Ureter (tissue), 1 donor: ENCODE measurements at places on chromosomes 1 and 21.

DNA sequence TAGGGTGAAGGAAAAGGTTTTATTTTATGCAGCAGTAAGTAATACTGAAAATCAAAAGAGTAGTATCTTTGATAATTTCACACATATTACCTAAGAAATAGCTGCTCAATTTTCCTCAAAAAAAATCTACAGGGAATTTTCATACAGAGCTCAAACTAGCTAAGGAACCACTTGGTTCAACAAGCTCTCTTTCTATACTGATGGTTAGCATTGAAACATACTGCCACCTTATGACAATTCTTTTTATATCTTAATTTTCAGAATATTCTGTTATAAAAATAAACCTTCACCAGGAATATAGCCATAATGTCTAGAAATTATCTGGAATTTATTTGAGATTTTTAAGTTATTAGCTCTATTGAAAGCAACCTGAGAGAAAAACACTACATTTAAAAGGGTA is 142.1 kb downstream of the DPYD start:
- no peak for DNase-seq

DNA sequence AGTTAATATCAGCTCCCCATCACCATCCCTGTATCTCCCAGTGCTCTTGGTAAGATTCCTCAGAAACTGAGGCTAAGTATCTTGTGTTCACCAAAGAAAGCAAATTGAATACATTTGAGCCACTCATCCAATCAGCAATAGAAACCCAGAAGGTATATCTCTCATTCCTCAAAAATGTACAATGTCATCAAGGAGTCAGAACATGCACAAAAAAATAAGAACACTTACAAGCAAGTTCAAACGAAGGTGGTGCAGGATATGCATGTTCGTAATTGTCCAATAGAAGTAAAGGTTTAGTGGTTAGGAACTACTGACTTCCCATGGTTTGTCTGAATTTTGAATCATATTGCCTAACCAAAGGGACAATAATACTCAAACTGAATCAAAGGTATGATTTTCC is 24.3 kb downstream of the RXRG start:
- DNase-seq: no peak

DNA sequence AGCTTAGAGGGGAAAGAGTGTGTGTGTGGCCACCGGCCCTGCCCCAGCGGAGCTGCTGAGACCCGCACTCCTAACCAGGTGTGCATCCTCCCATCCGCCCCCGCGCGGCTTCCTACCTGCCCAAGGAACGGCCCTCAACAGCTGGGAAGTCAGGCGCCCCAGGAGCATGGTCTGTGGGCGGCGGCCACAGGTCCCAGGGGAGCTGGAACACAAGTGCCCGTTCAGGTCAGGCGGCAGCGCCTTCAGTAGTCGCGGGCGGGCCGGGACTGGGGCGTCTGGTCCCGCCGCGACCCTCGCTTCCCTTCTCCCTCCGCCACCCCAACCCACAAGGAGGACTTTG is 448 bp downstream of the AURKAIP1 start:
- no peak for DNase-seq

DNA sequence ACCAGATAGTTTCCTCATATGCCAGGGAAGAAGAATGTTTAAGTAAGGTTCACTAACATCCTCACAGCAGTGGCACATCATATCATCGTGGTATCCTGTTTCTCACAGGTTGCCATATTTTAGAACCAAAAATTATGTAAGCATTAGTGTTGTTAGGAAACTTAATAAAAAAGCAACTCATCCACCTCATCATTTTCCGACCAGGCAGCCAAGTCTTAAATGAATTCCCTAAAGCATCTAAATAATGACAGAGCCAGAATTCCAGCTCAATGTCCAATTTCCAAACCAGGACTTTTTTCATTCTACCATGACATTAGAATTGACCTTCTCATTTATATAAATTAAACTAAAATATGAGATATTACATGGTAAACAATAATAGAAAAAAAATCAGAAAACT is 272.7 kb downstream of the NTNG1 start:
- DNase-seq: no peak

- DNase-seq: no peak
These were observed 11.4 kb upstream of the RGS16 start for GRCh38 chr1:182615468-182616129.

DNA sequence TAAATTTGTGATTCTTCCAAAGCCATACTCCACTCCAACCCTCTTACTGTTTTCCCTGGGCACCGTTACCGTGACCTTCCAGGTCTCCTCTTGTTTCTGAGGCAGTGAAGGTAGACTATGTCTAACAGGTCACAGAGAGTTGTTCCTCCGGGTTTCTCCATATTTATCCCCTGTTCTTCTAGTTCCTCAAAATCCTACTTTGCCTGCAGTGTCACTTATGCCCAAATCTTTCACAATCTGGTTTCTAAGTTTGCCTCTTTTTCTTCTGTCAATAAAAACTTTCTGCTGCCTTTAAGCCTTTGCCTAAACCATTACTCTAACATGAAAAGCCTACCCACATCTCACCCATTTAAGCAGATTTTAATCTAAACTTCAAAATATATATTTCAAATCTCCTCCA is 87.7 kb downstream of the C4BPA start:
- DNase-seq: no peak

DNA sequence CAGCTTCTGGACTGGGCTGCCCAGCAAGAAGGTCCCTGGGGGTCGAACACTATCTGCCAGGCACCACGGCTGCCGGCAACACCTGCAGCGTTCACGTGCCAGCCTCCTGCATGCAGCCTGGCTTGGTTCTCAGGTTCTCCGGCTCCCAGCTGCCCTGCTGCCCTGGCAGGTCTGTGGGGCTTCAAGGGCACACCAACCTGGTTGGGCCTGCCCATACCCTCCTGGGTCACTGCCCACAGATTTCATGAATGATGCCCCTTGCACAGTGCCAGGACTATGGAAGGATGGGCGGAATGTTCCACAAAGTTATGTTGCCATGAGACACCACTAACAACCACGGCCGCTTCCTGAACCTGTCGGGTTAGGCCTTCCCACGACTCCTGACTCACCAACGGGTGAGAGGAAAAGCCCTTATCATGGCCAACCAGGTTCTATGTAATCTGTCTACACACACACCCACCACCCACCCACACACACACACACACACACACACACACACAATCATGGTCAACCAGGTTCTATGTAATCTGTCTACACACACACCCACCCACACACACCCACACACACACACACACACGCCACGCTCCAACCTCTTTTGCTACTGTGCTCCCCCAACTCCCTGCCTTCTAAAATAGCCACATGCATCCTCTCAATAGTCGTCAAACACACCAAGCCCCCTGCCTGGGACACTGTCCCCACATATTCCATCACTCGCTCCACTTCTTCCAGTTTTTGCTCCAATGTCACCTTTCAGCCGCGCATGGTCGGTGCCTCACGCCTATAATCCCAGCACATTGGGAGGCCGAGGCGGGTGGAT is 32.2 kb downstream of the HSPG2 start:
- peak; percentile 87 for DNase-seq

GRCh38 chr1:232127190-232127589 is 500.6 kb downstream of the DISC1 start:
- DNase-seq: no peak

DNA sequence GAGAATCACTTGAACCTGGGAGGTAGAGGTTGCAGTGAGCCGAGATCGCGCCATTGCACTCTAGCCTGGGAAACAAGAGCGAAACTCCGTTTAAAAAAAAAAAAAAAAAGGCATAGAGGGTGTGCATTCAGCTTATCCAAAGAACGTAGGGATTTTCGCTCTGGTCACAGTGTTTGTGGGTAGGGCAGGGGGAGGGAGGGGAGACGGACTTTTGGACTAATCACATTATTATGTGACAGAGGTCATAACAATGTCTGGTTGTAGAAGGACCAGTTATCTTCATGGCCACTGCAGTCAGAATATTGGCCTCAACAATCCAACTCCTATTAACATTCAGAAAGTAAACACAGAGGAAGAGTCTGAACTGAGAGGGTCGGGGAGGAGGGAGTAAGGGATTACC is 25.7 kb downstream of the RHOU start:
- DNase-seq: no peak

GRCh38 chr1:54968551-54968950 is 11.9 kb upstream of the TMEM61 start:
- DNase-seq: no peak

DNA sequence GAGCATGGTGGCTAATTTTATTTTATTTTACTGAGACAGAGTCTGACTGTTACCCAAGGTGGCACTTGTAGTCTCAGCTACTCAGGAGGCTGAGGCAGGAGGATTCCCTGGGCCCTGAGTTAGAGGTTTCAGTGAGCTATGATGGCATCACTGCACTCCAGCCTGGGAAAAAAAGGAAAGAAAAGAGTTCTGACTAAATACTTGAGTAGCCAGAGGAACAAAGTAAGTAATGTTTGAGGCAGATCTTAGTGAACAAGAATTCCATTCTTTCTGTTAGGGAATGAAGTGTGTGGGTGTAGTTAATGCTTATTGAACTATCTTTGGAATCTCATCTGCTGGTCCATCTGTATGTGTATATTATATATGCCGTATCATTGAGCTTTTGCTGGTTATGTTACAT is 13.1 kb upstream of the EVI5 start:
- no peak for DNase-seq

DNA sequence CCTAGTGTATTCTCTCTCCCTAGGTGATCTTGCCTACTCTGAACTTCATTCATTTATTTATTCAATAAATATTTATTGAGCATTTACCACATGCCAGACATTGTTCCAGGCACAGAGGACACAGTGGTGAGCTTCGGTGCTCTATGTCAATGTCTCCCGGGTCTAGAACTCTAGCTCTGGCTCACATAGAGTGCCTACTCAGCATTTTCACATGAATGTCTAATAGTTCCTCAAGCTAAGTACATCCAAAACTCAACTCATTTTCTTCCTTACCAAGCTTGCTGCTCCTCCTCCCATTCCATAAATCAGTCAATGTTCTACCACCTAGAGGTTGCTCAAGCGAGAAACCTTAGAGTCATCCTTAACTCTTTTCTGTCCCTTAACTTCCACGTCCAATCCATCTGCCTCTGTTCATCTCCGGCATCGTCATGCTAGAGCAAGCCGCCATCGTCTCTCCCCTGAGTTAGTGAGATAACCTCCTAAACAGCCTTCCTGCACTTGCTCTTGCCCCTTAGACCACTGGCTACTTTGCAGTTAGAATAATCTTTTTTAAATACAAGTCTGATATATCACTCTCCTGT is 67.5 kb downstream of the TMEM53 start:
- no peak for DNase-seq

DNA sequence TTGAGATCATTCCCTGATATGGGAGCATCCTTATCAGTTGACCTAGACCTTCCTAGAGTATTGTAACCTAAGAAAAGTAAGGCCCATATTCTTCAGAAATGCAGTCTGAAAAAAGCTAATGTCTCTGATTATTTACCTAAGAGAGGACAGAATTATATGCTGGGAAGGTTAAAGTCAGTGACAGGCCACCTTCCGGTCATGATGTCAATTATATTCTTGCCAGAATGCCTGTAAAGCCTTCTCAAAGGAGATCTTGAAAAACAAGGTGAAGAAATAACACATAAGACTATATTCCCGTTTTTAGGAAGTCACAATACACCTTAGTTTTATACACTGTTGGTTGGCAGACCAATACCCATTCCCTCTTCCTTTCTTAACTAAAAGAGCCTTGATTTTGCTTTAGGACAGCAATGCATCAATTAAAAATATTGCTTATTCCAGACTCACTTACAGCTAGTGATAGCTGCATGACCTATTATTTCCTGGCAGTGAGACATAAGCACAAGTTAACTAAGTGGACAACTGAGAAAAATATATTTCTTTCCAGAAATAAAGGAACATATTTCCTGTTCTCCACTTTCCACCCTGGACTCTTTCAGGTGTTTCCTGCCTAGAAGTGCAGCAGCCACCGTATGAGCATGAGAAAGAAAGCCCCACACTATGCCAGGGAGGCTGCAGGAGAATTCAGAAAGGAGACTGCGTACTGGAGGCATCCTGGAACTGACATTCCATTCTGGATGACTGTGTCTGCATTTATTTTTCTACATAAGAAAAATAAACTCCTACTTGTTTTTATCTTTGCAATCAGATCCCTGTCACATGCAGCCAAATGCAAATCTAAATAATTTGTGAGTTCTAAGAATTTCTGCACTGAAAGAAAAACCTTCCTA is 332.9 kb upstream of the PTBP2 start:
- no peak for DNase-seq
